NCI-H1092 (cell line): ENCODE measurements at places on chromosomes 7 and 10.

DNA sequence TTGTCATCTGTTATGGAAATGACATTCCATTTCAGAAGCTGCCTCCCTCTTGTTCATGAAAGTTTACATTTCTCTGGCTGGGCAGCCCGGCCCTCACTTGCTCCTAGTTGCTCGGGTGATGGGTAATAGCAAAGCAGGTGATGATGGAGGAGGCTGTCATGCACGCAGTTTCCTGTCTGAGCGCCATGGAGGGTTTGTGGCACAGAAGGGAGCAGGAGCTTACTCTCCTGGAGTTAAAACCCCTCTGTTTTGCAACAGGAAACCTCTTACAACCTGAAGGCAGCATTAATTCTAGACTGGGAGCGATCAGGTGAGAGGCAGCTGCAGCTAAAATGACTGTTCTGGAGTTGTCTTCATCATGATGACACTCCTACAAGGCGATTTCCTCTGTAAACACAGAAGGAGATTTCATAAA, 34.1 kb upstream of the MKI67 start:
- no peak for DNase-seq

DNA sequence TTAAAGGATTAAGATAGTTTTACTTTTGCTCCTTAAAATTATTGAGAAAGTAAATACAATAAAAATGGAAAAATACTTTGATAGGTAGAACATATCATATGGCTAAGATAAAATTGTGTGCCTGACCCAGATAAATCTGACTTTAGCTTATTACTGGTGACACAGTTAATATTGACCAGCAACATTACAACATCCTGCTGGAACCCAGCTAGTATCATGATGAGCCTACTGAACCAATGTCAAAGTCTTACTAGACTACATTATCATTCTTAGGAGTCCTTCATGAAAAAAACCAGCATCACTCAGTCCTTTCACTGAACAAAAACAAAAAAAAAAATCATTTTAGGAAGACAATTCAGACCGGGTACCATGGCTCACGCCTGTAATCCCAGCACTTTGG, 164.8 kb upstream of the CDK1 start:
- DNase-seq, result no peak

DNA sequence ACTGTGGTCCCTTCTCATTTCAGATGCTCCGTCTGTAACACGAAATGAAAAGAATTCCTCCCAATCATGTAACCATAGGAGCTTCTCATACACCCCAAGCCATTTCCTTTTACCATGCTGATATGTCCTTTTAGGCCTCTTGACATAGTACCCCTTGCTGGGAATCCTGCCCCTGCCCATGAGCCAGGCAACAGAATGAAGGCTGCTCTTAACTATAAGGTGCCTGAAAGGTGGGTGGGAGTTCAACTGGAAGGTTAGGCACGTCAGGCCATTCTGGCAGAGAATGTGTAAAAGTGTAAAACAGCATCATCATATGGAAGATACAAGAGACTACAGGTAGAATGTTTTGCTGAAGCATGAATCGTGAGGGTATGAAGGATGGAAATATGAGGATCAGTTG, 22.5 kb downstream of the IL2RA start:
- DNase-seq, result no peak

- no peak for DNase-seq
These were observed 128.8 kb downstream of the LCOR start for GRCh38 chr10:96960872-96961271.

DNA sequence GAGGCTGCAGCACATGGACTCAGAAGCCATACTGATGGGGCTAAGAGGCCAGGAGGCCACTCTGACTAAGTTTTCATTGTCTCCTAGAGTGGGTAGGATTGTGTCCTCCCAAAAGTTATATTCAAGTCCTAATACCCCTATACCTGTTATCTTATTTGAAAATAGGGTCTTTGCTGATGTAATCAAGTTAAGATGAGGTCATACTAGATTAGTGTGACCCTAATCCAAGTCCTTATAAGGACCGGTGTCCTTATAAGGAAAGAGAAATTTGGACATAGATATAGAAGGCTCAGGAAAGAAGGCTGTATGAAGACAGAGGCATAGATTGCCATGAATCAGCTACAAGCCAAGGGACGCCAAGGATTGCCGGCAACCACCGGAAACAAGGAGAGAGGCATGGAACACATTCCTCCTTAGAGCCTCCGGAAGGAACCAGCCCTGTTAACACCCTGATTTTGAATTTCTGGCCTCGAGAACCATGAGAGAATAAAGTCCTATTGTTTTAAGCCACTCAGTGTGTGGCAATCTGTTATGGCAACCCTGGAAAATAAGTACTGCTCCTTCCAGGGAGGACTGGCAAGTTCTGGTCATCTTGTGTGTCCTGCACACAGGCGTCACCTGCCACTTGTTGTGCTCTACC, 157.0 kb downstream of the EMX2 start:
- DNase-seq, result no peak

DNA sequence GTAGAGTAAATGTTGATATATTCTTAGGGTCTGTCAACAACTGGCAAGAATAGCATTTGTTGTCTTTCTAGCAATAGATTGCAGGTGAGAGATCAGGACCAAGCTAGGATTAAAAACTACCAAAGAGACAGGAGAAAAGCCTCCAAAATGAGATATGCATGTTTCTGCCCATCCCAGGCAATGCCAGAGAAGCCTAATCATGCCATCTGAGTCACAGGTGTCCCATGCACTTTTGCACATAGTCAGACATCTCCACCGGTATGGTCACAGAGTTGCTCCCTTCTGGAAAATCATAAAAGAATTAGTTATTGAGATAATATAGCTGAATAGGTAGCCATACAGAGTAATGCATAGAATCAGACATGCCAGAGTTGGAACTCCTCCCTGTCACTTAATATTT, 50.6 kb downstream of the PDK4 start:
- no peak for DNase-seq

DNA sequence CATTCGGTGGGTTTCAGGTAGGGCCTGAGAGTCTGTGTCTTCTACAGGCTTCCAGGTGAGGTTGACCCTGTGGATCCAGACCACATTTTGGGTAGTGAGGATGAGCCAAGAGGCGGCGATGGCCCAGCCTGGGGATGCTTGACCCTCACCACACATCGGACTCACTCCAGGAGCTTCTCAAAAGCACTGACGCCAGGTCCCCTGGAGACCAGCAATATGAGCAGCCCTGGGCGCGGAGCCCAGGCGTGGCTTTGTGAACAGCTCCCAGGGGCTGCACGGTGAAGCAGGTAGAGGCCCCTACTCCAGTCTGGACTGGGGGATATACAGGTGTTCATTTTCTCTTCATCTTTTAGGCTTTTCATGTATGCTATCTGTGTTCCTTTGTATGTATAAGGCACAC, 139.7 kb upstream of the PCBD1 start:
- no peak for DNase-seq

DNA sequence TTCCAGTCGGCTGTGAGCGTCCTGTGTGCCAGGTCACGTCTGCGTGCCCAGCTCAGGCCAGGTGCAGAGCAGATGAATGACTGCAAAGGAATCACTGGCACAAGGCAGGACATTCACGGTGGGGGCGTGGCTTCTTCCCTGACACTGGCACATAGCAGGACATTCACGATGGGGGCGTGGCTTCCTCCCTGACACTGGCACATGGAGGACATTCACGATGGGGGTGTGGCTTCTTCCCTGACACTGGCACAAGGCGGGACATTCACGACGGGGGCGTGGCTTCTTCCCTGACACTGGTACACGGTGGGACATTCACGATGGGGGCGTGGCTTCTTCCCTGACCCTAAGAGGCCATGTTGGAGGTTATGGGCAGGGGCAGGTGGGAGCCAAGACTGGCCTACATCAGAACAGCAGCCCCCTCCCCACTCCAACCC, 64.3 kb downstream of the MYL10 start:
- DNase-seq, result no peak

DNA sequence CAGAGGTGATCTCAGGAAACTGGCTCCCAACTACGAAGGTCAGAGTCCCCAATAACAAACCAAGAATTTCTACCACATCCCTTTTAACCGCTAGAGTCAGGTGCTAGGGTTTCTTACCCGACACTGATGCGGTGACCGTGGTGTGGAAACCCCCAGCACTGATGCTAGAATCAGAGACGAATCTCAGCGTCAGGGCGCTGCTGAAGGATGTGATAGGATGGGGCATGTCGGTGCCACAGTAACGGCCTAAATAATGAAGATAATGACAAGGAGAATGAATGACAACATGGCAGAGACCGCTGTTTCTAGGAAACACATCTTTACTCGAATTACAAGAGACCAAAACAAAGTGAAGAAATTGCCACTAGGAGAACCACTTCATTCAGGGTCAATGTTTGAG, 131.1 kb upstream of the RSU1 start:
- no peak for DNase-seq

DNA sequence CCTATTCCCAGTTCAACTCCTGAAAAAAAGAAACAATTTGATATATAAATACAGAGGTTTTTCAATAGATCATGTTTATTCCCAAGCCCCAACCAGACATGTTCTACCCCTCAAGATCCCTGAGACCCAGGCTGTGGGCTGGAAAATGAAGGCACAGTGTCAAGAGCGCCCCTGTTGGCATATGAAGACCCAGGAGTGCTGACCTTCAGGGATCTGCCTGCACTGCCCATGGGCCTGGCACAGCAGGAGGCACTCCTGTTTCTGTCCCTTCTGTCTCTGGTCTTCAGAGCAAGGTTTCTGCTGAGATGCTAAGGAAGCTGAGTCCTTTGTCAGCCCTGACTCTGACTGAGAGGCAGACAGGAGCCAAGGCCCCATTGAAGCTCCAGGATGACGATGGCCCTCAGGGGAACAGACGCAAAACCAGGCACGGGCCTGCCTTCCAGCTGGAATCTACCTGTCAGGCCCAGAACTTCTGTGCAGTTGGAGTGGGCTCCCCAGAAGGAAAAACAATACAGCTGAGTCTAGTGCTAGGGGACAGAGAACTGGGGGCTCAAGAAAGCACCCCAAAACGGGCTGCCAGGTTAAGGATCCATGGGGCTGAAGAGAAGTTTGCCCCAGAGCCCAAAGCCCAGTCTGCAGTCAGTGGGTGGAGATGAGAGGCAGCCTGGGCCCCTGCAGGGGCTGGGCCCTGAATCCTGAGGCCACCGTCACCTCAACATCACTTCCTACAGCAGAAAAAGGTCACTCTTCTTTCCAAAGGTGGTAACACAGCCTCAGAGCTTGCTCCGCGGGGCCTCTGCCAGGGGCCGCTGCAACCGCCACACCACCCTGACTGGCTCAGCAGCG, 6.7 kb upstream of the AIFM2 start:
- DNase-seq, result no peak

GRCh38 chr10:44635176-44635575, 250.3 kb upstream of the CXCL12 start:
- no peak for DNase-seq

DNA sequence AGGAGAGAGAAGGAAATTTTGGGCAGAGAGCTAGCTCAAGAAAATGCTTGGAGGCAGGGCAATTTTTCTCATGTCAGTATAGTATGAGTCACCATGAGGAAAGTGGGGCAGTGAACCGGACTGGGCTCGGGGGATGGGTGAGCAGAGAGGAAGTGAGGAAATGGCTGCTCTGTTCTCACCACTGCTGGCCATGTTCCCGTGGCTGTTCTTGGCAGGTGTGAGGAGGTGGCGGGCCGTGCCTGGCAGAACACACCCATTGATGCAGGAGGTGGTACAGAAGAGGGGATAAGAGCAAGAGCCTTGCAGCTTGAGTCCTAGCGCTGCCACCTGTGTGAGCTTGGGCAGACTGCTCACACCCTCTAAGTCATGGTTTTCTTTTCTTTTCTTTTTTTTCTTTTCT, 304.4 kb upstream of the LYZL1 start:
- DNase-seq, result peak; percentile 16

DNA sequence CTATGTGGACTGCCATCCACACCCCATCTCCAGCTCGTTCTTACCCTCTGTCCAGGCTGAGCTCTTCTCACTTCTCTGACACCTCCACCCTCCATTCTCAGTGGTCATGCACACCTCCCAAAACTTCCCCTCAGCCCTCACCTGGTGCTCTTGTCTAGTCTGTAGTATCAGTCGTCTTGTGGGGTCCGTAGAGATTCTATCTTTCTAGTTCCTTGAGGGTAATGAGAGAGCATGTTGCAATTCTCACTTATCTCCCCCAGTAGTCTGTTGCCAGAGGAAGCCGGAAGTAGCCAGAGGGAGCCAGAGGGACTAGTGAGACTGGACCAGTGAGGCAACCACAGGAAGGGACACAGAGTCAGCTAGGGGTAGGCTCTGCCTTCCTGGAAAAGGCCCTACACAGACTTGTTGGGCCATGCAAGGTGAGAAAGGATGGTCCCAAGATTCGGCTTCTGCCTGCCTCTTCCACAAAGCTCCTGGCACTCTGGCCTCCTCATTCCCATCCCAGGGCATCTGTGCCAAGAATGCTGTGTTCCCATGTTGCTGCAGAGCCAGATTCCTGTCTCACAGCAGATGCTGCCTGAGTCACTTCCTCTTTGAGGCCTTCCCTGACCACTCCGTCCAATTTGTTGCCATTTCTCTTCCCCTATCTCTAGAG, 50.6 kb upstream of the DUSP5 start:
- DNase-seq, result no peak

GRCh38 chr10:34732926-34733325, 82.2 kb downstream of the PARD3 start:
- DNase-seq, result no peak

GRCh38 chr10:24480447-24480846, 243.2 kb downstream of the ARHGAP21 start:
- DNase-seq, result no peak

- DNase-seq, result no peak
These were observed 7.8 kb upstream of the BLNK start for GRCh38 chr10:96279191-96279641.

- DNase-seq, result no peak
These were observed 280.2 kb upstream of the IMMP2L start for GRCh38 chr7:111842491-111842890.
